OCI-LY7 (cell line): ENCODE measurements at places on chromosomes 4 and X. TPM values are rescaled to one million over a fixed set of nuclear protein-coding genes. Genes with fewer than 3 reads are reported as not detected.

GRCh38 chr4:793941-794621 is 31.8 kb downstream of the CPLX1 start:
- peak; percentile 92 for DNase-seq

DNA sequence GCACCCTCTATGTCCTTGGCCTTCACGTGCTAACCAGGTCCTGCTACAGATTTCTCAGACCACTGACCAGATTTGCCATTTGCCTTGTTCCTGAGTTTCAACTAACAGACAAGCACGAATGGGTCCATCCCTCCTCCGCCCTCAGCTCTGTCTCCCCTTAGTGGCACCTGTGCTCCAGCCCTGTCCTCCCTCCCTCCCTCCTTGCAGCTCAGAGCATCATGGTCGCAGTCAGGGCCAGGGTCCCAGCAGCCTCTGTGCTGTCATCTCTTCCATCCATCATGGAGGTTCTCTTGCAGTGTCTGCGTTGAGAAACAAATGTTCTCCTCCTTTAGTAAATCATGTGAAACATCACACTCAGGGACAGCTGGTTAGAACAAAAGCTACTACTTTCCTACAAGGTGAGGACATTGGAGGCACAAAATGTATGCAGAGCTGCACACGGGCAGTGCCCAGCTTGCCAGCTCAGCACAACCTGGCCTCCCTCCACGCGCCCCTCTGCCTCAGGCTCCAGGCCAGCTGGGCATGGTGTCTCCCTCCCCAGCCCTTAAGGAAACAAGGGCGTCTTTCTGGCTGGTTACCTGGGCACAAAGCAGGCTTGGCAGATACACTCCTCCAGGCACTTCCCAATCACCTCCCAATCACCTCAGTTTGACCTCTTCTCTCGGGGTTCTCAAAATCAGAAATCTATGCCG is 79.5 kb upstream of the ATP6AP2 start:
- DNase-seq, result no peak

DNA sequence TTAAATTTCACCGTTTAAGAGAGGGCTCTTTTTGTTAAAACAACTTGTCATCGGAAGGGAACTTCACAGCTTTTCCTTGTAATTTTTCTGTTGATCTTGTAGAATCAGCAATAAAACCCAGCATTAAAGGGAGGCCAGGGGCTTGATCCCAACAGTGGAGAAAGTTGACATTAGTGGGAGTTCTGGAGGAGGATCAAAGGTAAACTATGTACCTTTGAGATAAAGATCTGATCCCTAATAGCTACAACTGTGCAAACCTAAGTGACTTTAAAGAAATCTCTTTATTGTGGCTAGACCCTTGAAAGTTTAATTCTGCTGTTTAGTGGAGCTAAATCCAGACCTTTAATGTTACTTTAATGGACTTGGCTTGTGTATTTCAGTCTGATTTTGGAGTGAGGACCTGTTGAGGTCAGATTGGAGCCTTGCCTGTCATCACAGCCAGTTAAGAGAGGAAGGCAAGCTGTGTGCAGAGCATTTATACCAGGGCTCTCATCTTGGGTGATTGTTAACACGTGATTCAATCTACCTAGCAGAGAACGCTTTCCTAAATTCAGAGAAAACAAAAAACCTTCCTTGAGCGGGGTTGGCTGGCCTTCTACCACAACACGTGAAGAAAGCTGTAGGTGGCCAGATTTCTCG is 1.7 kb downstream of the DOCK11 start:
- DNase-seq, result peak; percentile 35

GRCh38 chr4:183783306-183783705 is 121.8 kb upstream of the STOX2 start:
- DNase-seq, result no peak

DNA sequence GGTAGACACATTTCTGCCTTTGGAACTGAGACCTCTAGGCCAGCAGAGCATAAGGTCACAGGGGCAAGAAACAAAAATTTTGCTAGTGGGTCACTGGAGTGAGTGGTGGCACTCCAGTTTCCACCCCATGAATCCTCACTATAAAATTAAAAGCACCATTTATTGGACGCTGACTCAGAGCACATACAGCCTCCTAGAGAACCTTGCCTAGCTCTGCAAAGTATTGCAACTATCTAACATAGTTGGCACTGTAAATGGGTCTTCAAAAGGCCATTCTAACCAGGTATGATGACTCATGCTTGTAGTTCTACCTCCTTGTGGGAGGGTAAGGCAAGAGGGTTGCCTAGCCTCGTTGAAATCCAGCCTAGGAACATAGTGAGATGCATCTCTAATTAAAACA is 25.1 kb downstream of the RRAGB start:
- no peak for DNase-seq

DNA sequence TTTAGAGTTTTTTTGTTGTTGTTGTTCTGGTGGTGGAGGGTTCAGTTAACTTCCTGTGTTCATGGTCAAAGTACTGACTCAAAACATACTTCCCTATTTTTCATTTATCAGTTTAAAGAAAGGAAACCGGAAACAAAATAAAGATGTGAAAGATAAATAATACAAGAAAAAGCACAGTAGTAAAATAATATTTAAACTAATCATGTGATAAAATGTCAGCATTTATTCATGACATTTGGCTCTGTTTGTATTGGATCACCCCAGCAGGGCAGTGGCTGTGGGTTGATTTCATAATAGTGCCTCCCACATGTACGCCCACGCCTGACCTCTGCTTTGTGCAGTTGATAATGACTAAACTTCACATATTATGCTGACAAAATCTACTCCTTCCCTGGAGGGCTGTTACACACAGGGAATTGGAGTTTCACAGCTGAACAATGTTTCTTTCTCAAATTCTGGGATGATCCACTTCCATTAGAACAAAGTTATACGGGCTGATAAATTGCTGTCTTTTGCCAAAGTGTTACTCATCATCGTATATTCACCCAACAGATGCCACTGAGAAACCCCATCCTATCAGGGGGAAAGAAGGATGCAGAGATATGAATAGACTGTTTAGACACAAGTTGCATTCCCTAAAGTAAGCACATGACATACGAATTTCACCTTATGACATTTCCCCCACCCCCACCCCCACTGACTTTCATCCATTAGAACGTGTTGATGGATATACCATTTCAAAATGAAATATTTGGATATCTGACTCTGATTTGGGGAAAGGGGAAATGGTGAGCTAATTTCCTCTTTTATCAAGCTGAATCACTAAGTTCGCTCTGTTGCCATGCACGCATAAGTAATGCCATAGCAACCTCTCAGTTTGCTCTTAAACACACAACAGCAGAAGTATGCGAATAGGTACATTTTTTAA is 48.3 kb downstream of the AMELX start:
- peak; percentile 20 for DNase-seq

- DNase-seq, result no peak
These were observed 14.0 kb downstream of the RASL11B start for GRCh38 chr4:52876069-52876468.

GRCh38 chrX:139889760-139890159 is 43.1 kb downstream of the ATP11C start:
- no peak for DNase-seq

DNA sequence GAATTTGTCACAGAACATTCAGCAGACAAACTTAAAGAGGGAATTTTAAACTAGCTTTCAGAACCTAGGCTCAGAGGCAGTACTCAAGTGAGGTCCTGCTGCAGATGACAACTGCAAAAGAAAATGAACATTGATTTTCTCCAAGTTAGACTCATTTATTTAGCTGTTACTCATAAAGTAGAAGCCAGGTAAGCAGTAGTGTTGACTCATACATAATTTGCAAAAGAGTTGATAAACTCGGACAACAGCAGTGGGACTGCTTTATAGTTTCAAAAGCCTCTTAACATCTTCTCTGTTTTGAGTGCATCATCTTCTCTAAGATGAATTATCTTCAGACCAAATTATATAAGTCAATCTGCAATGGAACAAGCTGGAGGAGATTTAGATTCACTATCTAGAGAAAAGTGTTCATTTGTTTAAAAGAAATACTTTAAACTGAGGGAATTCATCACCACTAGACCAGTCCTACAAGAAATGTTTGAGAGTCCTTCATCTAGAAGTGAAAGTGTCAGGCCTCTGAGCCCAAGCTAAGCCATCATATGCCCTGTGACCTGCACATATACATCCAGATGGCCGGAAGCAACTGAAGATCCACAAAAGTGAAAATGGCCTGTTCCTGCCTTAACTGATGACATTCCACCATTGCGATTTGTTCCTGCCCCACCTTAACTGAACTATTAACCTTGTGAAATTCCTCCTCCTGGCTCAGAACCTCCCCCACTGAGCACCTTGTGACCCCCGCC is 49.5 kb downstream of the COQ2 start:
- peak; percentile 34 for DNase-seq

GRCh38 chr4:95956094-95956493 is 116.2 kb downstream of the PDHA2 start:
- DNase-seq, result no peak

The WNK3 gene
- total RNA-seq, result 0.17 TPM in 1 of 2 replicates, not detected in the other

The DCLK2 gene
- not detected in 2 replicates for total RNA-seq

The TRPC5OS gene
- not detected in 2 replicates for total RNA-seq

The DRP2 gene
- 0.93 and 0.96 TPM in 2 replicates for total RNA-seq

The ACSL1 gene
- 32.0 and 32.9 TPM in 2 replicates for total RNA-seq

The SNCA gene
- total RNA-seq, result not detected in 2 replicates
